ENCODE measurements at places on chromosomes 3 and 15. TPM values are rescaled to one million over a fixed set of nuclear protein-coding genes. Genes with fewer than 3 reads are reported as not detected.

DNA sequence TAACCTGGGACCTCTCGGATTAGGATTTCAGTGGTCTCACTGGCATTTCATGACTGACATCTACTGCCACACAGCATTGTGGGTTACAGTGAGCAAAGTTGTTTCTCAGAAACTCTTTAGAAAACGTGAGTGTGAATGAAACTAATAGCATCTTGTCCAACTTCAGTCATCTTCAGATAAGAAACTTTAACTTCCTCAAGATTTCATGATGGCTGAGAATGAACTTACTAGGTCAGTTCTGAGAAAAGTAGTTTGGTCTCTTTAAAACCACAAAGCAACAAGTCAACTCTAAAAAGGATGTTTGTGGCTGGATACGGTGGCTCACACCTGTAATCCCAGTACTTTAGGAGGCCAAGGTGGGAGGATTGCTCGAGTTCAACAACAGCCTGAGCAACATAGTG, 14.2 kb upstream of the HOMER2 start:
- H3K27ac ChIP-seq: no peak overlapping the region
- no peaks in the 10 kb centered on the region for H3K36me3 ChIP-seq
- 0 out of 2 replicates have a peak, but pooled peaks cover 4% of the 10 kb centered on the region for H3K27me3 ChIP-seq

SLC6A20 gene
- 0.89 TPM for total RNA-seq

DNA sequence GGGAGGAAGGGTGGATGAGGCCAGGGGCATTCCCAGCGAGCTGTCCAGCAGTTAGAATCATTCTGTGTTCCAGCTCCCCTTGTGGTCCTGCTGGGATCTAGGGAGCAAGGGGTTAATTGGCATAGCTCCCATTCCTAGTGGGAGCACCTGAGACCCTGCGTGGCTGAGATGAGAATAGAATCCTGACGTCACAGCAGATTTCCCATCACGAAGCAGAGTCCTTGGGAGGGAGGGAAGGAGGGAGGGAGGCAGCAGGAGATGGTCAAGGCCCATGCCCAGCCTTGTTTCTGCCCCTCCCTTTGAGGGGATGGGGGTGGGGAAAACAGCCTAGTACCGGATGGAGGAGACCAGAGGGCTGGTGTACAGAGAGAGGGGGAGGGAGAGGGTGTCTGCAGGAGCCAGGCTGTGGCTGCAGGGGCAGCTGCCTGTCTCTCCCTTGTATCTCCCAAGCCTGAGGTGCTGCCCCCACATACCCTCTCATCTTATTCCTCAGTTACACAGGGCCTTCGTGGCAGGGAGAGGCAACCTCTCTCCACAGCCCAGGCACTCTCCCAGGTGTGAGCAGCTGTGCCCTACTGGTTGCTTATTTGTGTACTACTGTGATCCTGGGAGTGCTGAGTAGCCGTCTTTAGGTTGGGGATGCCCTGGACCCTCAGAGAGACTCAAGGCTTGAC, 5.4 kb downstream of the TYRO3 start:
- no peaks in the 10 kb centered on the region for H3K27me3 ChIP-seq
- no peak overlapping the region for H3K4me3 ChIP-seq
- H3K36me3 ChIP-seq: peaks cover 2% of the 10 kb centered on the region
- no peak overlapping the region for H3K27ac ChIP-seq
- H3K4me1 ChIP-seq: peaks cover 10% of the 10 kb centered on the region
- DNase-seq: no peak

DNA sequence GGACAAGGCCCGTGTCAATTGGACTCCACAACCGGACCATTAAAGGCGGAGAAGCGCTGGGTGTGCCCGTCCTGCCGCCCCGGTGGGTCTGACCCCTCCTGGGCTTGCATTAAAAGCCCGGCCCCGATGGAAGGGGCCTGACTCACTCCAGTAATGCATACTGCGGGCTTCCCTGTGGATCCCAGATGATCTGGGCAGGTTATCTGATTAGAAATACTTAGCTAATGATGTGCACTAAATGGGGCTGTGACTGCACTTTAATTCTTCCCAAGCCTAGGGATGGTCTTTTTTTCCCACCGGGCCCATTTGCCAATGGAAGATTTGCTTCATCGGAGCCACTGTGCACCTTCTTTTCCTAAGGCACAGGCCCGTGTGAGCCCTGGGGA, 124.9 kb downstream of the TMEM266 start:
- DNase-seq: no peak
- no peak overlapping the region for H3K4me3 ChIP-seq
- H3K27me3 ChIP-seq: no peaks in the 10 kb centered on the region
- no peaks in the 10 kb centered on the region for H3K36me3 ChIP-seq
- no peak overlapping the region for H3K27ac ChIP-seq
- peaks cover 9% of the 10 kb centered on the region for H3K4me1 ChIP-seq

- H3K36me3 ChIP-seq: no peaks in the 10 kb centered on the region
- no peak overlapping the region for H3K27ac ChIP-seq
- no peak overlapping the region for H3K4me3 ChIP-seq
- DNase-seq: no peak
Observed at GRCh38 chr3:148315756-148316155, 381.9 kb upstream of the AGTR1 start.

- H3K36me3 ChIP-seq: peaks cover 8% of the 10 kb centered on the region
- no peak overlapping the region for H3K4me3 ChIP-seq
- no peak for DNase-seq
Observed at GRCh38 chr3:46936733-46937250, 39.8 kb downstream of the CCDC12 start.

DNA sequence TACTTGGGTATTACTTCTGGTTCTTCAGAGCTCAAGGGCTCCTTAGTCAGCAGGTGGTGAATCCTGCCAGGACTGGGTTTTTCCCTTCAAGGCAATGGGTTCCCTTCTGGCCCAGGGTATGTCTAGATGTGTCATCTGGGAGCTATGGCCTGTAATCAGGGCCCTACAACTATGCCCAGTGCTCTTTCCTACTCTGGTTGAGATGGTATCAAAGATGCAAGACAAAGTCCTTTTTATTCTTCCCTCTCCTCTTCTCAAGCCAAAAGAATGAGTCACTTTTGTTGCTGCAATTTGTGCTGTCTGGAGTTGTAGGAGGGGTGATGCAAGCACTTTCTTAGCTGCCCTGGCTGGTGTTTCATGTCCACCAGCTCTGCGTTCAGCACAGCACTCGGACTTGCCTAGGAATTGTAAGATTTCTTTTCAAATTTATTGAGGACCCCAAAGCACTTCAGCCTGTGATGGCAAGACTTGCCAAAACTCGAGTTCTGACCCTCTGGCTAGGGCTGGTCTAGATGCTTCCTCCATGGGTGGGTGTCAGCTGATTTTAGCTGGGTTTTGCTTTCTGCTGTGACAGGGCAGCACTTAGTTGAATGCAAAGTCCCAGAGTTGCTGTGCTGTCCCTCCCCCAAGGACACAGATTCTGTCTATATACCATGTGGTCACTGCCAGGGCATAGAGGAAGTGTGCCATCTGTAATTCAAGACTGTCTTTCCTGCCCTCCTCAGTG, 129.2 kb upstream of the CBLB start:
- H3K4me3 ChIP-seq: no peak overlapping the region
- H3K36me3 ChIP-seq: no peaks in the 10 kb centered on the region
- H3K27me3 ChIP-seq: no peaks in the 10 kb centered on the region
- DNase-seq: peak; percentile 19
- H3K27ac ChIP-seq: no peak overlapping the region
- no peaks in the 10 kb centered on the region for H3K4me1 ChIP-seq

- H3K27me3 ChIP-seq: no peaks in the 10 kb centered on the region
- no peak overlapping the region for H3K4me3 ChIP-seq
- DNase-seq: no peak
- H3K4me1 ChIP-seq: no peaks in the 10 kb centered on the region
- no peaks in the 10 kb centered on the region for H3K36me3 ChIP-seq
- H3K27ac ChIP-seq: no peak overlapping the region
Observed at GRCh38 chr3:70550723-70551319, 238.4 kb upstream of the MDFIC2 start.

- DNase-seq: no peak
- H3K27ac ChIP-seq: no peak overlapping the region
- no peaks in the 10 kb centered on the region for H3K36me3 ChIP-seq
- H3K4me3 ChIP-seq: no peak overlapping the region
Observed at GRCh38 chr15:93900476-93901400, 330.6 kb upstream of the MCTP2 start.

MESD gene
- total RNA-seq: 22.5 TPM

GRCh38 chr3:177212278-177212610, 15.0 kb upstream of the TBL1XR1 start:
- no peaks in the 10 kb centered on the region for H3K27me3 ChIP-seq
- no peak overlapping the region for H3K4me3 ChIP-seq
- no peaks in the 10 kb centered on the region for H3K4me1 ChIP-seq
- DNase-seq: no peak
- H3K36me3 ChIP-seq: no peaks in the 10 kb centered on the region
- no peak overlapping the region for H3K27ac ChIP-seq

- DNase-seq: peak; percentile 36
- H3K27ac ChIP-seq: peak within 1 kb of the TSS; percentile 7
- peaks cover 11% of the 10 kb centered on the region for H3K4me1 ChIP-seq
- peak within 1 kb of the TSS; percentile 58 for H3K4me3 ChIP-seq
- H3K36me3 ChIP-seq: no peaks in the 10 kb centered on the region
Observed at GRCh38 chr15:59437817-59438624, at the start of gene FAM81A. FAM81A (plus strand) TSS chr15:59438186; CDS start chr15:59458627, 20,441 bp downstream.

ABI3BP gene
- total RNA-seq: 0.15 TPM

ITIH1 gene
- total RNA-seq: 0.37 TPM

DNA sequence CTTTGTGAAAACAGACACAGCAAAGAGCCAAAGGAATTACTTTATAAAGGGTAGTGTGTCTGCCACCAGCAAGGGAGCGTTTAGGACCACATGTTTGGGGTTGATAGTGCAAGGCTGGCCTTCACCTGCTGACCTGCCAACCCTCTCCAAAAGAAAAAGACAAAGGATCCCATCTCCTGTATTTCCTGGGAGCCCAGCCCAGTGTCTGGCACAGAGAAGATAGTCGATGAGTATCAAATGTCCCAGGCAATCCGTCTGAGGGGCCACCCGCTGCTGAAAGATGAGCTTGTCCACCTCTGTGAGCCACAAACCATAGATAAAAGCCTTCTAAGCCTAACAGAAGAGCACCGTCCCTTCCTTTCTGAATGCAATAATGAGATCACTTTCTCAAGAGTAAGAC, 154.8 kb upstream of the CTNNB1 start:
- H3K4me1 ChIP-seq: no peaks in the 10 kb centered on the region
- no peak for DNase-seq

DNA sequence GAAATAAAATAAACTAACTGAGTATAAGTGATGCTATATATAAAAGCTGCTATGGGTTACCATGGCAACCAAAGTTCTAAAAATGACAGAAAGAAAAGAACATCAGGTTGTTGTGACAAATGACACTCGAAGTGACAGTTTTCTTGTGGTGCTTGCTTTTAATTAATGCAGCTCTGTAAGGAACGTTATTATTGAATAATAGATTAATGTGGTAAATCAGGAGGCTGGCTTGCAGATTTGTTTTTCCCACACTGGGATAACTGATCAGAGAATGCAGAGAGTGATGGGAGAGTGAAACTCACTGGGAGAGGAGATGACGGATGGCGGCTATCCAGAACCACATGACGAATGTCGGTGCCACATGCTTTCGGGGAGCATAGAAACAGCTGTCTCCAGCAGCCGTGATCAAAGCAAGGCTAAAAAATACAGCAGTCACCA, 207.0 kb upstream of the ATP10A start:
- H3K36me3 ChIP-seq: no peaks in the 10 kb centered on the region
- H3K27me3 ChIP-seq: no peaks in the 10 kb centered on the region
- no peak overlapping the region for H3K4me3 ChIP-seq

- no peak for DNase-seq
- 0 out of 2 replicates have a peak, but pooled peaks cover 4% of the 10 kb centered on the region for H3K4me1 ChIP-seq
- H3K36me3 ChIP-seq: no peaks in the 10 kb centered on the region
- H3K27ac ChIP-seq: no peak overlapping the region
Observed at GRCh38 chr3:54053882-54054281, 68.5 kb upstream of the CACNA2D3 start.

DNA sequence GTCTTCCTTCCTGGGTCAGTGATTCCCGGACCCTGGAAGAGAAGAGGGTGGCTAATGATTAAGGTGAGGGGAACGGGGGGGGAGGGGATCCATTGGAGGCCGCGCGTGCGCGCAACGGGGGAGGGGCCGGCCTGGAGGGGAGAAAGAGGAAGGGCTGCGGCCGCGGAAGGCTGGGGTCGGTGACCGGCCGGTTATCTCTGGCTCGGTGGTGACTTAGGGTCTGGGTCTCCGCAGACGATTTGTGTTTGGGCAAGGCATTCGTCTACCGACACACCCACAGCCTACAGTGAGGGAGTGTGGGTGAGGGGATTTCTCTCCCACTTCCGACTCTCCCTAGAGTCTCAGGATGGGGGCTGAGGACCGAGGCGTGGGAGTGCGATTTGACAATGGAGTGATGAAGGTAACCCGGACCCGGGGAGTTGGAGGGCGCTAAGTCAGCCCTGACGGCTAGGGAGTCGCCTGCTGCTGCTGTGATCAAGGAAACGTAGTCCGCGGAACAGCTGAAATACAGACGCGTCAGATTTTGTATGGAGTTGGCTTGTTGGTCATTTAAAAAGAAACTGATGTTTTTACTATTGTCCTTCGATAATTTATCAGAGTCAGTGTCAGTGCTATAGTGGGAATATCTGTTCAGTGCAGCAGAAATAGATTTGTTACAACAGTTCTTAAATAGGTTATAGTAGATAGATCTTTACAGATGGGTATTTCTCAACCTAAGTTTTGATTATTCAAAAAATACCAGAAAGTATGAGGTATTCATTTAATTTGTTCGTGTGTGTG, 733 bp downstream of the RNF111 start:
- peak overlapping the region; percentile 94 for H3K4me3 ChIP-seq
- DNase-seq: no peak
- peaks cover 2% of the 10 kb centered on the region for H3K4me1 ChIP-seq
- peak overlapping the region; percentile 85 for H3K27ac ChIP-seq

MYO5A gene
- 17.6 TPM for total RNA-seq

FEZF2 gene
- not detected for total RNA-seq

TMEM40 gene
- 12.3 TPM for total RNA-seq

GRCh38 chr15:76614725-76615124, 278.2 kb downstream of the ISL2 start:
- H3K4me3 ChIP-seq: no peak overlapping the region
- H3K27me3 ChIP-seq: no peaks in the 10 kb centered on the region
- no peak for DNase-seq
- H3K4me1 ChIP-seq: no peaks in the 10 kb centered on the region
- no peak overlapping the region for H3K27ac ChIP-seq

DNA sequence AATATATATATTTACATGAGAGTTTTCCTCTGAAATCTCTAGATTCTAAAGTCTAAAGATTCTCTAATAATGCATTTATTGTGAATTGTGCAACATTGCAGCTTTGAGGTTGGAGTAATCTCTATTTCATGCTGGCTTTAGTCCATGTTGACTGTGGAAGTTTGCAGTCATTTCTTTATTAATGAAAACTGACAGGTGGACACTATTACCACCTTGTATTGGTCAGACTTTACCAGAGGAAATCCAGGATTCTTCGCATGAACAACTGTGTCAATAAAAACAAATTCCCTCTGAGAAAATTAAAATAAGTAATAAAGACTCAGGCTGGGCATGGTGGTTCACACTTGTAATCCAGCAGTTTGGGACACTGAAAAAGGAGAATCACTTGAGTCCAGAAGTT, 274.1 kb downstream of the SHQ1 start:
- no peak for DNase-seq
- H3K27me3 ChIP-seq: no peaks in the 10 kb centered on the region
- no peaks in the 10 kb centered on the region for H3K4me1 ChIP-seq
- H3K27ac ChIP-seq: no peak overlapping the region

C2CD4A gene
- total RNA-seq: not detected

GRCh38 chr3:157354722-157355121, 81.9 kb upstream of the PTX3 start:
- no peaks in the 10 kb centered on the region for H3K36me3 ChIP-seq
- no peak overlapping the region for H3K27ac ChIP-seq
- no peaks in the 10 kb centered on the region for H3K4me1 ChIP-seq
- DNase-seq: peak; percentile 15

- no peak overlapping the region for H3K27ac ChIP-seq
- no peaks in the 10 kb centered on the region for H3K27me3 ChIP-seq
- H3K36me3 ChIP-seq: no peaks in the 10 kb centered on the region
Observed at GRCh38 chr3:195082811-195083210, 188.1 kb downstream of the XXYLT1 start.
